ENCODE measurements at places on chromosomes 13 and 19.

DNA sequence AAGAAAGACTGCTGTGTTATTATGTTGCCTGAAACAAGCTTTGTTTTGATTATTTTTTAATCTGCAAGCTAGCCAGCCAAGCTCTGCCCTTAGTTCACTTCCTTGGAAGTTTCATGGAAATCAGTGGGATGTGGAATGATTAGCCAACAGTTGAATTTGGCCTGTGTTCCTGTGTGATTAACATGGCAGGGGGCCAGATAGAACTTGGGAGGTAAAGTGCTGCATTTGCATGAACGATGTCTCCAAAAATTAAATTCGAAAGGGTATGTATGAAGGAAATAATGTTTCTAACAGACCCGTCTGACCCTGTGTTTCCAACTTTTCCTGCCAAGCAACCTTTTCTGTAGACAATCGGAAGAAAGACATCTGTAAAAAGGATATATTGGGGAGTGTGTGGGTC is 32.2 kb downstream of the UFM1 start:
- no peak for DNase-seq

DNA sequence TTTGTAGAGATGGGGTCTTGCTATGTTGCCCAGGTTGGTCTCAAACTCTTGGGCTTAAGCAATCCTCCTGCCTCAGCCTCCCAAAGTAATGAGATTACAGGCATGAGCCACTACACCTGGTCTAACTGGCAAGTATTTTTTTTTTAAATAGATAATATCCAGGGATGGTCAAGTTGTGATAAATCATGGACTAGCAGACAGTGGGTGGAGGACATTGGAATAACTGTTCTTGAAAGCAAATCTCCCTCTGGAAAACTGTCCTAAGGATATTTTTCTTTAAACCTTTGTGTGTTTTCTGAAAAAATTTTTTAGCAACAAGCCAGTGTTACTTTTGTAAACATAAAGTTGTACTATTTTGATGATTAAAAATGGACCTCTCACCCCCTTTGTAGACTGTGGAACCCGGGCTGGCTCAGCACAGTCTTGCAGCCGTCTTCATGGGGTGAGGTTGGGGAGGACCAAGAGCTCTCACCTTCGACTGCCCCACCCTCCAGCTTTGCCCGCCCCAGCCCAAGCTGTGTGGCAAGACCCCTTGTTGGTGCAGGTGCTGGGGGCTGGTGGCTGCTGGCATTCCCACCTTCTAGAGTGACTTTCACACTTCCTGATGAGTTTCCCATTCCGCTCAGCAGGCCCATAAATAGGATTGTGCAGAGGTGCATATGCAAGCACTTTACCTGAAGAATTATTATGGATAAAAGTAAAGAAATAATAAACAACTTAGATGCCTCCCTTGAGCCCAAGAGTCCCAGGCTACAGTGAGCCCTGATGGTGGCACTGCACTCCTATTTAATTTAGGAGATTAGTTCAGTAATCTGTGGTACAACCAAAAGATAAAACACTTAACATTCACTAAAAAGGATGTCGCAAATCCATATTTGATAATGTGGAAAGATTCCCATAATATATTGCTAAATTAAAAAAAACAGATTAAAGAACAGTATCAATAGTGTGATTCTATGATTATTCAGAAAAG is 107.3 kb downstream of the GADD45B start:
- DNase-seq, result no peak

DNA sequence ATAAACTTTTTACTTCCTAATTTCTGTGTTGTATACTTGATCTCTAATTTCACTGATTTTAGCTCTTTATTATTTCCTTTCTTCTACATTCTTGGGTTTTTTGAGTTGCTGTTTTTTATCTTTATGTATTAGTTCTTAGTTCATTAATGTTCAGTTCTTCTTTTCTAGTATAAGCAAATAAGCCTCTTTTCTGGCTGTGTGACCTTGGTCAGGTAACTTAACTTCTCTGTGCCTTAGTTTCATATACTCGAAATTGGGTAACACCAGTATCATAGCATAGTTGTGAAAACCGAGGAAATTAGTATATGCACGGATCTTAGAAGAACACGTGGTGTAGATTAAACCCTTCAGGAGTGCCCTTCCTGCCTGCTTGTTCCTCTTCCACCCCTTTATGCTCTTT is 130.2 kb upstream of the C1QTNF9B start:
- no peak for DNase-seq

DNA sequence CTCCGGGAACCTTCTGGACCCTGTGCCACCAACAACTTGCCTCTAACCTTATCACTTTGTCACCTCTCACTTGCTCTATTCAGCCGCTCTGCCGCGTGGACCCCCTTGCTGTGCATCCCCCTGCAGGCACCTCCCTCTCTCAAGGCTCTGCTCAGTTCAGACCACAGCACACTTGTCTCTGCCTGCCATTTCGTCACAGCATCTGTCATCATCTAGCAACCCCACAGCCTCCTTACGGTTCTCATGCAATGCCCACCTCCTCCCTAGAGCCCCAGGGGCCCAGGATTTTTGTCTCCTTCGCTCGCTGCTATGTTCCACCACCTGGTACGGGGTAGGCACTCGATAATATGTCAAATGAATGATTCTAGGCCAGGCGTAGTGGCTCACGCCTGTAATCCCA is 4.8 kb downstream of the HAUS8 start:
- DNase-seq, result no peak

DNA sequence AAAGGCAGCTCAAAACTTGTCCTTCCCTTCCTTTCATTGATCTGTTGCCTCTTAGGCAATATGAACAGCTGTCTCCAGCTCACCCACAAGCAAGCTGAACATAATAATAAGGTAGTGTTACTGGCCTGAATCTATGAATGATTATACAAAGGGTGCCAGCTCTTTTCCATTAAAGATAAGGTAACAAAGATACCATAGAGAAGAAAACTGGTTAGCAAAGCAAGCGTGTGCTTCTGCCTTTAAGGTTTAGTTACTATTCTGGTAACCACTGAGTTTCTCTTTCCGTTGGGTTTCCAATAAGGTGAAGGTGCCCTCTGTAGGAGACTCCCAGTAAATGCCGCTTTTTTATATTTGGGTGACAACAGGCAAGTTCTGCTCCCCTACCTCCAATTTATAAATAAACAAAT is 12.1 kb upstream of the DACH1 start:
- peak; percentile 18 for DNase-seq
